ENCODE measurements at places on chromosomes 5 and 9.

DNA sequence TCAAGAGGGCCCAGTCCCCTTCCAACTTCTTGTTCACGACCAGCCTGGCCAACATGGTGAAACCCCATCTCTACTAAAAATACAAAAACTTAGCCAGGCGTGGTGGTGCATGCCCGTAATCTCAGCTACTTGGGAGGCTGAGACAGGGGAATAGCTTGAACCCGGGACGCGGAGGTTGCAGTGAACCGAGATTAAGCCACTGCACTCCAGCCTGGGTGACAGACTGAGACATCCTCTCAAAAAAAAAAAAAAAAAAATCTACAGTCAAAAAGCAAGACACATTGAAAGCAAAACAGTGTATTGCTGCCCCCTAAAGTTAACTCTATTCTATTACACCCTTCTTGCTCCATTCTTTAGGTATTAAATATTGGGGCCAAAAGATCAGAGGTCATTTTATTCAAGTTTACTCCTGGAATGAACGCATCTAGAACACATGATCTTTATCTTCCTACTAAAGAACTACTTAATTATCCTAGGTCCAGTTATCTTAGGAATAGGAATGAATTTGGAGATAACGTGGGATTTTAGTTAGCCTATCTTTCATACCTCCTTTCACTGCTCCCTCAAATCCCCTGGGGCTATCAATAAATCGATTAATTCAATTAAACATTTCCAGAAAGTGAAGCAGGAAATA is 2.4 kb downstream of the ATG12 start:
- DNase-seq, result peak; percentile 32

DNA sequence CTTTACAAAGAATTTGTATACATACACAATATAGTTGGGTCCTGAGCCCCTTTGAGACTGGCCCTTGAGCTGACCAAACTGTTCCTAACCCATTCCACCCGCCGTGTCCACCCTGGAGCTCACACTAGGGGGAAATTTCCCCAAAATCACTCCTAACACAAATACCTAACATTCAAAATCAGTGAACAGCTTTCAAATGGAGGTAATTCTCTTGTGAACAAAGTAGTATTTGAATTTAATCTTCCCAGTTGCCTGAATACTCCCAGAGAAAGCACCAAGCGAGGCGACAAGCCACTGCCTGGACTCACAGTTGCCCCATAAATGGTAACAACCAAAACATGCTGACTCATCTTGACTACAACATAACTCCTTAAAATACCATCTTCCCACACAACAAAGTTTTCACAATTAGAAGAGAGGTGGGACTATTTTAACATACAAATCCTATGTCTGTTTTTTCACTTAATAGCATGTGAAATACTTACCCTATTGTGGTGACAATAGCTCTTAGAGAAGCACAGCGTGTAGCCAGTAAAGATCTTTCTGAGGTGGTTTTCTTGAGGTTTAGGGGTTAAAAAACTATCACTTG is 31.7 kb upstream of the SCAMP1 start:
- DNase-seq, result no peak

- no peak for DNase-seq
Observed at GRCh38 chr9:12698266-12698665, 5.1 kb downstream of the TYRP1 start.

- no peak for DNase-seq
Observed at GRCh38 chr9:91089405-91090129, 272.2 kb downstream of the AUH start.

DNA sequence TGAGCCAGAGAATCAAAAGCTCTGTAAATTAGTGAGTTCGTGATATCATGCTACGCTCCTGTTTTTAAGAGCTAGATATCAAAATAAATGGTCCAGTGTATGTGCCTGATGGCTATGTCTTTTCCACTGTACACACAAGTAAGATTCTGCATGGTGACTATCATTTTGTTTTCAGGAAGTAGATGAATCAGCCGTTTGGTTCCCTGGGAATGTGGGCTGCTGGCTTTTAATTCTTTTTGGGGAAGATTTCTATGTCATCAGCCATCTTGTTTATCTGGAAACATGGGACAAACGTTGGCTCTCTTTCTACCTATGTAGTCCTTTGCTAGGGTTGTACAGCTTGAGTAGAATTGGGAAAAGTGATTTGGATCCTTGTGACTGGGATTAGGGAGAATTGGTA is 126.7 kb downstream of the GRIA1 start:
- no peak for DNase-seq

DNA sequence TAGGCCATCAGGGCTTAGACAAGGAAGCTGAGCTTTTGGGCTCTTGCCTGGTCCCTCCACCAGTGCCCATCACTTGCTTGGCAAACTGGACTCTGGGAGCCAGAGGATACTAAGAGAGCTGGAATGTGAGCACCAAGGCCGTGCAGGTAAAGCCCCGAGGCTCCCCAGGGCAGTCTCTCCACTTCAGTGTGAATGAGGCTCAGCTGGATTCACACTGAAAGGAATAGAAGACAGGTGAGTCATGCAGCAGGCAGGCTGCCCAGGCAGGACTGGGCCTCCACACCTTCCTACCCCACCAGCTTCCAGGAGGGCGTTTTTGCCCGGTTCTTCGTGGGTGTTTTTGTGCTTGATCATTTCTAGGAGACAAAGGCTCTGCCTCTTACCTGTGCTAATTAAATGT is 7.3 kb upstream of the CTSV start:
- no peak for DNase-seq

GRCh38 chr5:178535299-178536175 is 54.7 kb downstream of the COL23A1 start:
- DNase-seq, result no peak

DNA sequence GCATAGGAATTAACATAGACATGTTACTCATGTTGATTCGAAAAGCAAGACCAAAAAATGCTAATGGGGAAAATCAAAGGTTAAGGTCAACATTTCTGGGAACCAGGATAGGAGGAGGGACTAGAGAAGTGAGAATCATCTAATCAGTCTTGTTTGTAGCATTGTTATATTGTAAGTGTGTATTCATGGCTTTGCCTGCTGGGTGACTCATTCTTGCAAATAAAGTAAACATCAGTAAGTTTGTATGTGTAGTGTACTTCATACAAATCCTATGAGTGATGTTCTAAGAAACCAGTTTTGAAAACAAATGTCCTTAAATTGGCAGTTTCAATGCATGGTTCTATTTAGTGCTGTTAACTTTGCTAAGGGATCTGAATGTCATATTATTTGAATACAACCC is 79.0 kb upstream of the TMEM252 start:
- DNase-seq, result no peak

DNA sequence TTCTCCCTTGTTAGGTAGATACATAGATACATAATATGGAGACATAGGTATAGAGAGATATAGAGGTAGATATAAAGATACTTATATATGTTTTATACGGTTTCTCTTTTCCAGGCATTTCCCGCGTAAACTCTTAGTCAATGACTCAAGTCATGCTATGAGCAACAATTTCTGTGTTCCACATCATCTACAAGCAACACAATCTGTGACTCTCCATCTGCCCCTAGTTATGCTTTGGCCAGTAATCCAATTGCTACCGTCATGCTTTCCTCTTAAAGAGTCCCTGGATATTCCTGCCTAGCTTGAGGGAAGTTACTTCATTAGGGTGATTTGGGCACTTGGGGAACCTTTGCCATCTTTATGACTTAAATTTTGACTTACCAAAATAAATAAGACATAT is 129.0 kb upstream of the ADAMTS16 start:
- DNase-seq, result no peak

DNA sequence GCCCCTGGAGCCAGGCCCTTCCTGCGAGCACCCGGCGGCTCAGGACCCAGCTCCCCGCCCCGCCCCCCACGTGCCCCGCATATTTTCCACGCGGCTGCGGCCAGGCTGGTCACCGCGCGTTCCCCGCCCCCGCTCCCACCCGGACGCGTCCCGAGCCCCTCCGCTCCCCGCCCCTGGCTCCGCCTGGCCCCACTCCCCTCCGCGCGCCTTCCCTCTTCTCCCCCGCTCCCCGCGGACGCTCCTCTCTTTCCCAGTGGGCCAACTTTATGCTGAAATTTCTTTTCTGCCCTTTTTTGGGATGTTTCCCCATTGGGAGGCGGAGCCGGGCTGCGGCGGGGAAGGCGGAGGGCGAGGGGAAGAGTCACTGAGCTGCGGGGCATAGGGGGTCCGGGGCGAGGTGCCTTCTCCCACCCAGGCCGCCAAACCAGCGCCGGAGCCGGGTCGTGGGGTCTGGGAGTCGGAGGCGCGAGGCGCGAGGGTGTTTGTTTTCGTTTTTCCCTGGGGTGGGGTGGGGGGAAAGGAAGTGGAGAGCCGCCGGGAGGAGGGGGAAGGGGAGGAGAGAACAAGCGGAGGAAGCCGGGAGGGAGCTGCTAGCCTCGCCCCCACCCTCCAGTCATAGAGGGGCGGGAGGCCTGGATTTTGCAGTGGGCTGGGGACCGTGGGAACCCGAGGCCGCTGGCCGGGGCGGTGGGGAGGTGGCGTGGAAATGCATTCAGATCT is 1.0 kb upstream of the TPM2 start:
- no peak for DNase-seq

DNA sequence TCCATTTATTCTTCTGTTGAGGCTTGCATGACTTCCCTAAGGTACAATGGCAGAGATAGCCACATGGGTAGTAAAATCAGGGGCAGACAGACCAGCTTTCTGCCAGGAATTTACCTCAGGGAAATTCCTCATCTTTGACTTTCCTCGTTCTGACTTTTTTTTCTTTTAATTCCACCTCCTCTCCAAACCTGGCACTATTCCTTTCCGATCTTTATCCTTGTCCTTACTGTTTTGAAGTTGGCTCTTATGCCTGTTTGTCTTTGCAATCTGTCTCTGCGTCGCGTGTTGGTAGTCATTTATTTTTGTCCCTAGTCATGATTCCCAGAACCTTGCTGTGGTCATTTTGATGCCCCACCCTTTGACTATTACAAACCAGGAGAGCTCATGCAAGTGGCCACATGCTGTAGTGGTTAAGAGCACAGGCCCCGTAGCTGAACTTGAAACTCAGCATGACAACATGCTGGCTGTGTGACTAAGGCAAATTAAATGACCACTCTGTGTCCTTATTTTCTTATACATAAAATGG is 19.0 kb downstream of the TMC1 start:
- DNase-seq, result no peak

DNA sequence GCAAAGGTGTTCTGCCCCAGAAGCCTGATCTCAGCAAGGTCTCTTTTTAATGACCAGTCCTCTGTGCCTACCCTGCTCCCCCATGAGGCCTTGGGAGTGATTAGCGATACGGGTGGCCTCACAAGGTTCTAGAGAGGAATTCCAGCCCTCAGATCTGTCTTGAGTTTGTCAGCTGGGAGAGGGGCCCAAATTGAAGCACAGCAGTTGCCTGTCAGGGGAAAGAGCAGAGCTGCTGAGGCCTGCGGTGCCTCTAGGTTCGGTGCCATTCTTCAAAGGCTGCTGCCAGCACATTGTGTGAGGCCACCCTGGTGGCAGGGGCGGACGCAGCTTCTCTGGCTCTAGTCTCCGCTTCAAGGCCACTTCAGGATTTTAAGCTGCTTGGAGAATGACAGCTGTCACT is 85.7 kb upstream of the GRIA1 start:
- no peak for DNase-seq

DNA sequence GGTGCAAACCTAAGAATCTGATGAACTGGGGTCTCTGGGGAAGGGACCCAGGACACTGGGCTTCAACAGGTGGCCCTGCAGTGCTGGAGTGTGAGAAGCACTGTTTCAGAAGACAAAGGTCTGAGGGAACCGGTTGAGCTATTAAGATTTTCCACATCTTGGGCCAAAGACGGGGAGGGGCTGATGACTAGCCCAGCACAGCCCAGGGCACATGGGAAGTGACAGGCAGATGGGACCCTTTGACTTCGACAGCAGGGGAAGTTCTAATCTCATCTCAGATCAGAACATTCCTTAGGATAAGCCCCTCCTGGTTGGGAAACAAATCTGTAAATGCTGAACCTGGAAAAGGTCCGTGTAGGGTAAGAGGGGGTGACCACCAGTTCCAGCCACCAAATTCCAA is 67.4 kb downstream of the RAPGEF1 start:
- DNase-seq, result no peak

DNA sequence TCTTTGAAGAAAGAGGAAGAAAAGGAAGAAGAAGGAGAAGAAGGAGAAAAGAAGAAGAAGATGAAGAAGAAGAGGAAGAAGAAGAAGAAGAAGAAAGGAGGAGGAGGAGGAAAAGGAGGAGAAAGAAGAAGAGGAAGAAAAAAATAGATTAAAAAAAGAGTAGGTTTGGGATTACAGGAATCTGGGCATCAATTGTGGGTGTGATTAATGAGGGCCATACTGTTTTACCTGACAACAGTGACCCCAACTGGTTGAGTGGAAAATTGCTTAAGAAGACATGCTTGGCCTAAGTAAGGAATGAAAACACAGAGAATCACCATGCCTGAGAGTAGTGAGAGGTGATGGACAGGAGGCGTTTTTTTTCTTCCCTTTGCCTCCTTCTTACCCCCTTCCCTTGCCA is 114.6 kb downstream of the FAM170A start:
- peak; percentile 8 for DNase-seq

DNA sequence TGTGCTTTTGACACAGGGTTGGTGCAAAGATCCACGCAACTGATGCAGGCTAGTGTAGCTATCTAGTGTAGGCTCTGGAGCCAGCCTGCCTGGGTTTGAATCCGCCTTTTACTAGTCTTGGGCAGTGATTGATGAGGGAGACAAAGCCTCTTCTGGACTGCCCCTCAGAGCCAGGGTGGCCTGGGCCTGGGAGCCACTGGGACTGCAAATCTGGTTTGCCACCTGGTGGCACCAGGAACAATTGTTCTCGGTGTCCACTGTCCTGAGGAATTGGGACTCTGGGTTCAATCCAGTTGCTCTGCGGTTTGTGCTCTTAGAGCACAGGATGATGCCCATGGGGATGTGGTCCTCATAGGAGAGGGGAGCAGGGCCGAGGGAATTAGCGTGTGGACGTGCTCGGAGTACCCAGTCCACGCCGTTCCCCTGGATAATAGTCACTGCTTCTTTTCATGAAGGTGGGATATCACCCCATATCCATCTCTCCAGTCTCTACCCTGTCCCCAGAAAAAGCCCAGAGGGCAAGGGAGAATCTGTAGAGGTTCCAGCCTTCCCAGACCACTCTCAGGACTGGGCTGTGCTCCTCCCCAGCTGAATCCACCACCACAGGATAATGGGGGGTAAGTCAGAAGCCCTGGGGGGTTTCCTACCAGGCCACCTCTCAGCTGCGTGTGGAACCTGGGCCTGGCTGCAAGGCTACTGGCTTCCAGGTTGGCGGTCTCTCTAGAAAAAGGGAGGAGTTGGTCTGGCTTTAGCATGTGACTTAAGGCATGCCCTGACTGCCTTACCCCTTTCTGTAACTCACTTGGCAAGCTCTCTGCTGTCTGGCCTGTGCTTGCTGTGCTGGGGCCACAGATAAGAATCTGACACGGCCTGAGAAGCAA is 1.9 kb downstream of the B4GALT7 start:
- no peak for DNase-seq
